Regular cardiac myocyte (primary cell): ENCODE measurements at places on chromosomes 16 and 17. TPM values are rescaled to one million over a fixed set of nuclear protein-coding genes. Genes with fewer than 3 reads are reported as not detected.

CX3CL1 gene
- 0.19 and 1.4 TPM in 2 replicates for total RNA-seq

SBK1 gene
- not detected in 2 replicates for total RNA-seq

NPIPA2 gene
- not detected in 2 replicates for total RNA-seq

CCL13 gene
- 4.8 TPM in 1 of 2 replicates, not detected in the other for total RNA-seq

SOST gene
- total RNA-seq = 10.9 and 20.0 TPM in 2 replicates

CTRB2 gene
- not detected in 2 replicates for total RNA-seq
